DND-41 (cell line): ENCODE measurements at places on chromosomes 7 and 10.

GRCh38 chr7:104089612-104090011, 100.2 kb upstream of the RELN start:
- DNase-seq, result no peak

DNA sequence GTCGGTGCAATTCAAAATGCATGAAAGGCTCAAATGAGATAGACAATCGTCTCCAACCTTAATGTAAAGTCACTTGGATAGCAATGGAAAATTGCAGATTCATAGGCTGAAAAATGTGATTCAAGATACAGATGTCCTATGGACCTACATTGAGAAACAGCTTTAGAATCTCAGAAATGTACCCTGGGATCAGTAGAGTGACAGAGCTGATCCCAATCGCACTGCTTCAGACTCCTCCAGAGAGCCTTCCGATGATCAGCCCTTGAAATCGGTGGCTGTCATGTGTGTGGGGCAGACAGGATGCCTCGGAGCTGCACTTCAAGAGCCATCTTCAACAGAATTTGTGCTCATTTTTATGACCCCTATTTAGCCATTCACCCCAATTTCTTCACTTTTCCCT, 240.1 kb upstream of the GRB10 start:
- DNase-seq, result no peak

DNA sequence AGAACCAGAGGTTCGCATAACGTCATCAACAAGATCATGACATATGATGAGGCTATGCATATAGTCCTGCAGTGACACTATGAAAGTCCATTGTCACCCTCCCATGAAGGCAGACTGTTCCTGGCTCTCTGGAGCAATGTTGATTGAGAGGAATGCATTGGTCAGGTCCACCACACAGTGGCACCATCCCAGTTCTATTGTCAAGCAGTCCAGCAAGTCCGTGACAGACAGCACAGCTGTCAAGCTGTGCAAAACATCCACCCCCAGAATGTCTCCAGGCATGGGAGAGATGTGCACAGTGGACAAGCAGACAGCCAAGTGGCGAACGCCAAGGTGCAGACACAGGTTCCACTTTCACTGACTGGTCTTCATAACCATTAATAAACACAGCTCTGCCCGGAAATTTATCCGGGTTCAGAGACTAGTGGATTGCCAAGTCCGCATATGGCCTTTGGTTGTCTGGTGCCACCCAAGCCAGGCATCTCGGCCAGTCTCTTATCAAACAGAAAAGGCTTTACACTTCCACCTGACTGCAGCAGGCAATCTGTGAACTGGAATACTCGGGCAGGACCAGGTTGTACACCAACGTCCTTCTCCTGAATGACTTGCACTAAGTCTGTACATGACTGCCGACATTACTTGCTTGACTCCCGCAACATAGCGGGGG, 7.2 kb downstream of the RNF133 start:
- no peak for DNase-seq

- no peak for DNase-seq
Measured at GRCh38 chr10:85413570-85413969, 953.0 kb downstream of the GRID1 start.

- DNase-seq, result no peak
Measured at GRCh38 chr10:48235501-48235900, 39.0 kb downstream of the FRMPD2 start.

DNA sequence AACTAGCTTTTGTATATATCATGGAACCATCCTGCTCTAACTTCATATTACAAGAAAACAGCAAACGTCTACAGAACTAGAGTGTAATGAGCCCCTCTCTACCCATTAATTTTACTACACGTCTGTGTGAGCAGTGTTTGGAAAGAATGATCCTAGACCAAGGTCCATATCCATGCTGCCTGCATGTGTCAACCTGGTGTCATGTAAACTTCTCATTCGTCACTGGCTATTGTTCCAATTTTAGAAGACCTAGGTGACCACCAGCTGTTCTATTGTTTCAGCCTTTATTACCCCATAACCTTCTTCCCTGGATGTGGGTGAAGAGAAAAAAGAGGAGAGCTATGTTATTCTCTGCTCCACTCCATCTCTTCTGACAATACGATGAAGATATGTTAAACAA, 77.1 kb downstream of the CREM start:
- DNase-seq, result no peak

- DNase-seq, result no peak
Measured at GRCh38 chr7:102101111-102101551, 185.5 kb upstream of the SH2B2 start.

DNA sequence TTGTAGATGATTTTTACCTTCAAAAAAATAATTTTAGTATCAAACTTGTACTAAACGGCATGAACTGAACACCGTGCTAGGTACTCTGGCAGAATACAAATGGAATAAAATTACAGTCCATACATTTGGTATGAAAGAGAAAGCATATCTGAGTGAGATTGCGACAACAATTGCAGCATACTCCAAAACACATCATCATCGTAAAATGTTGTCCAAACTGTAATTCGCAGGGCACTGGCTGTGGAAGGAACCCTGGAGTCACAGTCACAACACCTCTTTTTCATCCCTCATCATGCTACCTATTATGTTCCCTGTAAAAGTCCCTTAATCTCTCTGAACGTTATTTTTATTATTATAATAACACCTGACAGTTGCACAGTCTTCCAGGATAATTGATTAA, 13.5 kb downstream of the CREM start:
- DNase-seq, result no peak

GRCh38 chr10:14958872-14959220, 342 bp upstream of the MEIG1 start:
- no peak for DNase-seq

DNA sequence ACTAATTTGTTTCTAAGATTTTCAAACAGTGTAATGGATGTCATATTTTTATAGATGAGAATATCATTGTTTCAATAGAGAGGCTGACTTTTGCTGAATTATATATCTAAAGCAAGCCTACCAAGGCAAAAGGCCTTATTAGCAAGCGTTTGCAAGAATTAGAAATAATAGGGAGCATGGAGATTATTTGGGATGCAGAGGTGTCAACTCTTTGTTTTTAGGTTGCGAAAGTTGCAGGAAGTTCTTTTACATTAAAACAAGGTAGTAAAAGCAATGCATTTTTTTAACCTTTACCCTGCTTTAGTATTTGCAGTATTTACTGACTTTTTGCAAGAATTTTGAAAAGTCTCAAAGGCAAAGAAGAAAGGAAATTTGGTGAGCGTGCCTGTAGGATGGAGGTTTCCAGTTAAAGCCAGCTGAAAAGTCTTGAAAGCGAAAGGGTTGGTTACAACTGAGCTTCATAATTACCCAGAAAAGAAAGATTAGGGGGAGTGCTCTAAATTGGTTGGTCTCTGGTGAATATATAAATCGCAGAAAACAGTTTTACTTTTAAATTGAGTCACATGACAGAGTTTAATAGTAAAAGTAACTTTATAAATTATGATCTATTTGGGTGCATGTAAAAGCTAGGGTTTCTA, 81.6 kb downstream of the MKLN1 start:
- DNase-seq, result no peak

GRCh38 chr7:122626785-122627184, 72.1 kb downstream of the RNF133 start:
- DNase-seq, result no peak

GRCh38 chr10:43166207-43166879, 28.1 kb downstream of the CSGALNACT2 start:
- DNase-seq, result no peak

DNA sequence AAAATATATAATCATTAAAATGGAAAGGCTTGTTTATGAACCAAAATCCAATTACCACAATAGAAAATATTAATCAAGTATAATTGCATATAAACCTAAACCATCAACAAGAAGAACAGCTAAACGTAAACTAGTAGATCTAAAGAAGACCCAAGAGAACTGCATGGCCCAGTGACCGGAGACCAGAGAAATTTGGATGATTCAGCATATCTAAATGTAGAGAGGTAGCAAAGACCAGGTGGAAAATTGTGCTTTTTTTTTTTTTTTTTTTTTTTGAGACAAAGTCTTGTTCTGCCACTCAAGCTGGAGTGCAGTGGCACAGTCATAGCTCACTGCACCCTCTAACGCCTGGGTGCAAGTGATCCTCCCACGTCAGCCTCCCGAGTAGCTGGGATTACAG, 207.2 kb upstream of the SEMA3E start:
- no peak for DNase-seq

DNA sequence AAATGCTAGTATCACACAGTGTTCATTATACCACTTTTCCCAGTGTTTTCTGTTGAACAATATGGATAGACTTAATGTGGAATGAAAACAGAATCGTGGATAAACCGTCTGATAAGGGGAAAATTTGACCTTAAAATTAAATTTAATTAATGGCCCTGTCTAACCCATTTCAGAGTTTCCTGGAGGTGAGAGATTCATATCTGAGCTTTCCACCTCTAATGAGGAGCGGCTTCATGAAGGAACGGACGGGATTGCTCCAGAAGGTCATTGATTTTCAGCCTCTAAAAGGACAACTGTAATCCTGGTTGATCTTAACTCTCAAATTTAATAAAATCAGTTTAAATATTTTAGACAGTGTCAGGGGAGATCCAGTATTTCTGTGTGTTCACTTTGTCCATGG, 874.9 kb downstream of the GRID1 start:
- no peak for DNase-seq

DNA sequence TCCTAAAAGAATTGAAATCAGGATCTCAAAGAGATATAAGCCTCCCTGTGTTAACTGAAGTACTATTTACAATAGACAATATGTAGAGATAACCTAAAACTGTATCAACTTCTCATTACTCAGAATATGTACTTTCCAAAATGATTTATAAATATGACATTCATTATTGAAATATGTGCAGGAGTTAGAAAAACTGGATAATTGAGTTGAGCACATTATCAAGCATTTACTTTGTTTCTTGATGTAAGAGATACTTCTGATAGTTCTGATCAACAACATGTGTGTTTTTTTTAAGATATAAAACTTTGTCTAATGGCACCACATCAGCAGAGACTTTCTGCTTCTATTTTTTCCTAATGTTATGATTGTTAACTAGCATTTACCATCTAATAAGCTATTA, 38.2 kb downstream of the HYAL4 start:
- DNase-seq, result no peak

GRCh38 chr7:44914992-44915607, 29.8 kb upstream of the PURB start:
- no peak for DNase-seq

DNA sequence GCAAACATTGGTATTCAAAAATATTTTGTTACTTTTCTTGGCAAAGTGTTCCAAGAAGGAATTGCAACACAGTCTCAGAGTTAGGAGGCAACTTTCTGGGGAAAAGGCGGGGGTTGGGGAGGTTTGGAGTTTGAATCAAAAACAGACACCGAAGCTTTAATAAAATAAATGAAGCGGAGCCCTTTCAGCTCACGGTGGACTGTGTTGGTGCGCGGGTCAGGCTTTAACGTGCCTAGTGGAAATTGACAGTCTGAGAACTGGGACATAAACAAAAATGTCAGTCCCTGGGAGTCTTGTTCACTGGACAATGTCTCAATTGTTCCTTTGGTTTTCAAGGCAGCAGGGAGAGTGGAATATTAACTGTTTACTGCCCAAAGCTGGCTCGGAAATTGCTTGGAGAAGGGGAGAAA, 109.3 kb downstream of the TCF7L2 start:
- DNase-seq, result no peak

GRCh38 chr7:157926521-157927150, 589.8 kb downstream of the DNAJB6 start:
- DNase-seq, result peak; percentile 30

- no peak for DNase-seq
Measured at GRCh38 chr7:30752979-30753378, 1.0 kb downstream of the INMT start.

DNA sequence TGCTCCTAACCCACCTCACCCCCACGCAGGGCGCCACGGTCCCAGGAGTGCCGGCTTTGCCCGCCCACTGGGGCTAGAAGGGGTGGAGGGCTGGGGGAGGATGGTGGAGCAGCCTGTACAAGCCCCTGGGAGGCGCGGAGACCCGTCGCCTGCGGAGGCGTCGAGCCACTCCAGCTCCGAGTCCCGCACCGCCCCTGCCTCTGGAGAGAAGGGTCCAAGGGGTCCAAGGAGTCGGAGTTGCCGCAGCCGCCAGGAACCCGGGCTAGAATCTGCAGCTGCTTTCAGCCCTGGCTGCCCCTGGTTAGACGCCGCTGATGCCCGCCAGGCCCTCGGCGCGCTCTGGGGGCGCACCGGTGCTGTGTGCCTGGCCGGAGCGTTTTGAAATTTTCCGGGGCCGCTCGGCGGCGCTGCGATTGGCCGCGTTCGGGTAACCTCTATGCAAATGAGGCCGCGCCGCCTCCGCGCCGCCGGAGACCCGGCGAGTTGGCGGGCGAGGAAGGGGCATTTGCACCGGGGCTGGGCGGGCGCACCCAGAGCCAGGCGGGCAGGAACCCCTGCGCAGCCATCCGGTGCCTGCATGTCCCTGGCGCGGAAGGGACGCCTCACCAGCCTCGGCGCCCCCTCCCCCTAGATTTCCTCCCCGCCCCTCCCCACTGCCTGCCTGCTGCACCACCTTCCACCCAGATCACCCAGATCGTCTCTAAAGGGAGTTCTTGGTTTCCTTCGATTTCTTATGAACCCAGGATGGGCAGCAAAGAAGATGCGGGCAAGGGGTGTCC, at the start of gene HMX2:
Gene HMX2 (plus strand): TSS at position 502 of the 779 bp plus-strand sequence. CDS start 243 bp downstream, at position 745.
- DNase-seq, result no peak

GRCh38 chr10:99929360-99929759, 80.4 kb downstream of the DNMBP start:
- DNase-seq, result no peak

GRCh38 chr10:126137562-126138221, 241.3 kb downstream of the FANK1 start:
- no peak for DNase-seq

GRCh38 chr7:104723001-104723400, 291.0 kb upstream of the KMT2E start:
- no peak for DNase-seq

- DNase-seq, result no peak
Measured at GRCh38 chr7:77425101-77426051, 9.2 kb upstream of the GSAP start.

DNA sequence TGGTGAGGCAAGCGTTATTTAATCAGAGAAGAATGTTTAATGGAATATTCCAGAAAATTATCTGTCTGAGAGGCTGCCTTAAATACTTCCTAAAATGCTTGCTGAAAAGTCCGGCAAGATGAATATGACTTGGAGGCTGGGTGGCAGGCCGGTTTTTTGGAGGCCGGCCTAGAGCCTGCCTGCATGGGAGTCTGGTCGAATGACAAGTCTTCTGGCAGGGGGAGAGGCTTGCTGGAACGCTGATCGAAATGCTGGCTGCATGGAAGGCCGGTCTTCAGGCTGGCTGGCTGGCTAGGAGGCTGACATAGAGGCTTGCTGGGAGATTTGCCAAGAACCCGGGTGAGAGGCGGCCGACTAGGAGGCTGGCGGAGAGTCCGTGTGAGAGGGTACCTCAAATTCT, 135.7 kb downstream of the OR13A1 start:
- no peak for DNase-seq
